ENCODE measurements at places on chromosomes 12 and 14.
A peak's percentile ranks its signal among the peaks of the same experiment; 100 is the strongest.

DNA sequence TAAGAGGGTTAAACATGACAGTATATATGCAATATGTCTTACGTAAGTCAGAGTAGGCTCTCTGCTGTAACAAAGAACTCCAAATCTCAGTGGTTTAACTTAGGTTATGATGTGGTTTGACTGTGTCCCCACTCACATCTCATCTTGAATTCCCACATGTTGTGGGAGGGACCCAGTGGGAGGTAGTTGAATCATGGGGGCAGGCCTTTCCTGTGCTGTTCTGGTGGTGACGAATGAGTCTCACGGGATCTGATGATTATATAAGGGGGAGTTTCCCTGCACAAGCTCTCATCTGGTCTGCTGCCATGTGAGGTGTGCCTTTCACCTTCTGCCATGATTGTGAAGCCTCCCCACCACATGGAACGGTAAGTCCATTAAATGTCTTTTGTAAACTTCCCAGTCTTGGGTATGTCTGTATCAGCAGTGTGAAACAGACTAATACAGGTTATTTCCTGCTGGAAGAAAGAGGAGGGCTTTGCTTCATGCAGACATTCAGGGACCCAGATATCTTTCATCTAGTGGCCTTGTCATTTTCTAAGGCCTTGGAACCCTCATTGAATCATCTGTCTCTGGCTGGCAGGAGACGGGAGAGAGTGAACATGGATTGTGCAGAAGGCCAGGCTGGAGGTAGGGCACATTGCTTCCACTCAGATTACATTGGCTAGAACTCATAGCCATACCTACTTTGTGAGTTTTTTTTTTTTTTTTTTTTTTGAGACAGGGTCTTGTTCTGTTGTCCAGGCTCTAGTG, 96.1 kb downstream of the CRADD start:
- peak; percentile 45 for DNase-seq

DNA sequence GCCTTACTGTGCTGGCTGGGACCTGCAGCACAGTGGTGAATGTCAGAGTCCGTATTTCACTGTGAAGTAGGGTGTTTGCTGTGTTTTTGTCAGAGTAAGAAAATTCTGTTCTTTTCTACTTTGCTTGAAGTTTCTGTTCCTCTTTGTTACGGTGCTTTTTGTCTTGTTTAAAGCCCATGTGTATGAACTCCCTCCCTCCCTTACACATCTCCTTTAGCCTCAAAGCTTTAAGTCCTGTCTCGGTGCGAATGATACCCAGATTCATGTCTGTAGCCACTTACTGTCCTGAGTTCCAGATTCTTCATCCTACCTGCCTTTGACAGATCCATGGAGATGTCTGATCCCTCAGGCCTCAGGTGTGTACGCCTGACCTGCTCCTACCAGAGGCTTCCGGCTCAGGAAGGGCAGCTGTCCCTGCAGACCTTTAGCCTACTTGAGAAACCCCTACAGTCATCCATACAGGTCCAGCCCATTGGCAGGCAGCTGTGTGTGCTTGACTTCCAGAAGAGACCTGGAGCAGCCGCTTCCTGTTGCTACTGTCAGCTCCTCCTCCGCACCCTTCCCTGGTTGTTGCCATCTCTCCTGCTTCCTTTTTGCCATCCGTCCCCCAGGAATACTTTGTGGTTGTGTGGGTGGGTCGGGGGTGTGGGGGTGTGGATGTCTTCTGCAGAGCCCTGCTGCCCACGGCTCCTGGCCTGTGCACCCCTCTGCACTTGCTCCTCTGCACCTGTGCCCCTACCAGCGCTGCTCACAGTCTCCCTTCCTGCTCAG, 72.9 kb downstream of the DDX51 start:
- DNase-seq: no peak

GRCh38 chr14:77565289-77565993, 51.0 kb downstream of the SPTLC2 start:
- no peak for DNase-seq

DNA sequence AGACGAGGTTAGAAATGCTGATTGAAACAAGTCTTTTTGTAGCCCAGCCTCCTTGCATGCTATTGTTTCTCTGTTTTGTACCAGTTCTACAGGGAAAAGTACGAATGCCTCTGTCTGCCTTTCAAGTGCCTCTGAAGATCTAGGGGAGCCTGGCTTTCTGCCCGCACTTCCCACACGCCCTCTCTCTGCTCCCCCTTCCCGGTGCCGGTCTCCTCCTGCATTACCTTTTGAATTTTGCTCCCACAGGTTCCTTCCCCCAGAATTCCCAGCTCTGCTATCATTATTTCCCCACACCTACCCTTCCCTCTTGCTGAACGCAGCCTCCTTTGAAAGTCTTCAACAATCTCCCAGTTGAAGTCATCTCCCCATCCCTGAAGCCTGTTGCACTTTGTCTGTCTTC, 689.7 kb downstream of the BCL11B start:
- no peak for DNase-seq

- DNase-seq: no peak
Measured at GRCh38 chr14:83827383-83827782, 1702.6 kb upstream of the FLRT2 start.

GRCh38 chr12:94750864-94751263, 100.5 kb upstream of the TMCC3 start:
- DNase-seq: no peak

- DNase-seq: no peak
Measured at GRCh38 chr12:30043151-30043847, 259.6 kb upstream of the TMTC1 start.

DNA sequence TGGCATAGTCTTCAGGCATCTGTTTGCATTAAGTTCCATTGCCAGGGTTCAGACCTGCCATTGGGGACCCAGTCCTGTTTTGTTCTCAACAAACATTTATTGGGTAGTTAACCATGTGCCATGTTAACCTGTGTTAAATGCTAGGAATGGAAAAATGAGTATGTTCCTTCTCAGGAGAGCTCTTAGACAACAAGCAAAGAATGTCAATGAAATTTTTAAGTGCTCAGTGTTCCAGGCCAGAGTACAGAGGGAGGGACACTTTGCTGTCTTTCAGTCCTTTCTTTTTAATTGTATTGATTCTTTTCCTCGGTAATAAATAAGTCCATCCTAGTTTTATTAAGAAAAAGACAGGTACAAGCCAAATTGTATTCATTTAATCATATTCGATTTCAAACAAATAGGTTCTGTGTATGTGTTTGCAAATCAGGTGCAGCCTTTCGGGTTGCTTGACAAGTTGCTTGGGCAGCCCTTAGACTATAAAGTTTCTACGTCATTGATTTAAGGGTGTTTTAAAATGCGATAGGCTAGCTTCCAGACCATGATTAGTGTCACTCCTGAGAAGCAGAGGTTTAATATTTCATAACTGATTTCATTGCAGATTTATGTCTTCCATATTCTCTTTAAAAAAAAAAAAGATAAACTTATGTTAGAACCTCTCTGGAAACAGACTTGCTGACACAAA, 123.1 kb downstream of the DERA start:
- DNase-seq: no peak

- no peak for DNase-seq
Measured at GRCh38 chr14:34433957-34434356, 28.1 kb downstream of the SPTSSA start.

- DNase-seq: no peak
Measured at GRCh38 chr14:38500125-38500524, 244.2 kb upstream of the CLEC14A start.

- DNase-seq: no peak
Measured at GRCh38 chr12:28539691-28540323, 349.6 kb downstream of the CCDC91 start.

DNA sequence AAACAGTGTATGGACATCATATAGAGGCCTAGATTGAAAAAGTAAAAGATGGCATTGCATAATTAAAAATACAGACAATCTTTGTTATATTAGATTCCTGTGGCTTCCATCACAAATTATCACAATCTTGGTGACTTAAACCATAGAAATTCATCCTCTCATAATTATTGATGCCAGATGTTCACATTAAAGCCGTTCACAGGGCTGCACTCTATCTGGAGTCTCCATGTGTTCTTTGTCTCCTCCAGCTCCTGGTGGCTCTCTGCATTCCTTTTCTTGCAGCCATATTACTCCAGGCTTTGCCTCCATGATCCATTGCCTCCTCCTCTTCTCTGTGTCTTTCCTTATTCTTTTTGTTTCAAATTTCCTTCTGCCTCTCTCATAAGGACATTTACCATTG, 875.7 kb upstream of the USP15 start:
- DNase-seq: no peak

DNA sequence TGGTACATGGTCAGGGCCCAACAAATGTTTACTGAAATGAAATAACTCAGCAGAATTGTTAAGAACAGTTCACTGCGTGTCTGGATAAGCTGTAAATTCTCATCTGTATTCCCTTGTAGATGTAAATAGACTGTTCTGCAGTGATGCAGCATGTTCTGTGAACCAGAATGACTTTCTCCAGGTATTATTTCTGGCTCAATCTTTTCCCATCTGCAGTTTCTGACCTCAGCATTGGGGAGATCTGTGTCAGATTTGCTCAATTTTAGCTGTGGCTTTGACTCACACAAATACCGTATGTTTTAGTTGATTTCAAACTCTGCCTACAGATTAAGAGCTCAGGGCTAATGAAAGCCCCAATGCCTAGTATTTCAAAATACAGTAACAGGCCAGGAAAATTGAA, 49.2 kb upstream of the DICER1 start:
- no peak for DNase-seq

- DNase-seq: no peak
Measured at GRCh38 chr12:104407922-104408321, 48.8 kb upstream of the CHST11 start.

GRCh38 chr12:22543246-22544037, 900 bp downstream of the C2CD5 start:
- peak; percentile 57 for DNase-seq

- DNase-seq: no peak
Measured at GRCh38 chr14:45377166-45377565, 124.2 kb upstream of the MIS18BP1 start.

DNA sequence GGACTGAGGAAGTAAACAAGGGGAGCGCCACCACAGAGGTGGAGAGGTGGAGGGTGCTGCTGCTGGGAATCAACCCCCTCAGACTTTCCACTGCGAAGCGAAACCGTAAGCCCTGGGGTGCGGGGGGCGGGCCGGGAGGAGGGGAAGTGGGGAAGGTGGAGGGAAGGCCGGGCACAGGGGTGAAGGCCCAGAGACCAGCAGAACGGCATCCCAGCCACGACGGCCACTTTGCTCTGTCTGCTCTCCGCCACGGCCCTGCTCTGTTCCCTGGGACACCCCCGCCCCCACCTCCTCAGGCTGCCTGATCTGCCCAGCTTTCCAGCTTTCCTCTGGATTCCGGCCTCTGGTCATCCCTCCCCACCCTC, at the start of gene LAG3:
Gene LAG3 (plus strand): TSS at position 190 of the 365 bp plus-strand sequence. CDS start 333 bp downstream, outside the sequence.
- DNase-seq: peak; percentile 62

DNA sequence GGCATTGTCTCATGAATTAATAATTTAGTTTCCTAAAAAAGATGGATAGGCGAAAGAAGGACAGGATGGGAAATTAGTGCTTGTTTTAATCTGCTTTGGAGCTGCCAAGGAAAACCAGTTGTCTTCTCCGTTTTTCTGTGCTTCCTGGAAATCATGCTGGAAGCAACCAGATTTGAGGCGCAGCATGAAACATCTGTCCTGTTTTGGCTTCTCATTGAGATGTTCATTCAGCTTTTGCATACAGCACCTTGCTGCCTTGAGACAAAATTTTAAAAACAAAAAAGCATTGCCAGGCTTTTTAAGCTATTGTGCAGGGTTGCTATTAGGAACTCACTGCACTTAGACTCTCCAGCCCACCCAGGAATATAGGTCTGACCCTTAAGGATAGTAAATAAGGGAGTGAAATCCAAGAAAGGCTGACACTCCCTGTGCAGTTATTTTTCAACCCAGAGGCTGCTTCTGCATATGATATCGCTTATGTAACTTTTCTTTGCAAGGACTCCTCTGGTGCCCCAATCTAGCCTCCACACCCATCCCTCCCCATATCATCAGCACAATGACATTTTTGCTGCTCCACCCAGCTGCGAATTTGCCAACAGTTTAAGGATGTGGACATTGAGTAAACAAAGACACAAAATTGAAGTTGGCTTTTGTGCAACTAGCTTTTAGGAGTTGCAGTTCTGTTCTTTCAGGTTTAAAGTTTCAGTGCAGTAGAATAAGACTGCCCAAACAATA, 46.9 kb upstream of the MDM1 start:
- DNase-seq: no peak

DNA sequence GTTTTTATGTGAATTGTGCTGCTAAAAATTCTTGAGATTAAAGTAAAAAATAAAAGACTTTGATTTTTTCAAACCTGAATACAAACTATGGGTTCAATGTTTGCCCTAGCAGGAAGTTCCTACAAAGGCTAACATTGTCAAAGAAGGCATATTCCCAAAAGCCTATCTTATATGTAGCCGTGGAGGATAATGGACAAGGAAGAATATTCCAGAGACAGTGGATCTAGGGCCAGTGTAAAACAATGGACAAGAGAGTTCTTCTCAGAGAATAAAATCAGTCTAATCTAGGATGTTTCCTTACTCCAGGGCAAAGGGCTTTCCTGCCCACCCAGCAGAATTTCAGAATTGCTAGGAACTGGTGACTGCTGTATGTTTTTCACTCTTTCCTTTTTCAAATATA, 359.2 kb upstream of the ATP2B1 start:
- DNase-seq: no peak

DNA sequence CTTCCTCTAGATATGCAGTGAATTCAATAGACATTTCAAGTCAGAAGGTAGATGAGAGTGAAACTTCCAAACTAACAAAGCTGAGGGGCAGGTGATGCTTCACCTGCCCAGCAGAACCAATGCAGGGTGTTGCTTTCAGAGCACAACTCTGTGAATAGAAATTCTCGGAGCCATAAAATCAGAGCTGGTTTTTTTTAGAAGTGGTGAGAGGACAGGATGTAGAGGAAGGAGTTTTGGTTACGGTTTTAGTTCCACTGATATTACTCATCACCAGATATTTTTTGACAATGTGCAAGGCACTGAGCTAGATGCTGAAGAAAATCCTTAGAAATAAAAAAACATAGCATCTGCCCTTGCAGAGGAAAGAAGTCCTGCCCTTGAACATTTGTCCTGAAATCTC, 62.2 kb downstream of the BMP4 start:
- DNase-seq: no peak

GRCh38 chr12:42296503-42297109, 29.3 kb downstream of the ZCRB1 start:
- peak; percentile 24 for DNase-seq

DNA sequence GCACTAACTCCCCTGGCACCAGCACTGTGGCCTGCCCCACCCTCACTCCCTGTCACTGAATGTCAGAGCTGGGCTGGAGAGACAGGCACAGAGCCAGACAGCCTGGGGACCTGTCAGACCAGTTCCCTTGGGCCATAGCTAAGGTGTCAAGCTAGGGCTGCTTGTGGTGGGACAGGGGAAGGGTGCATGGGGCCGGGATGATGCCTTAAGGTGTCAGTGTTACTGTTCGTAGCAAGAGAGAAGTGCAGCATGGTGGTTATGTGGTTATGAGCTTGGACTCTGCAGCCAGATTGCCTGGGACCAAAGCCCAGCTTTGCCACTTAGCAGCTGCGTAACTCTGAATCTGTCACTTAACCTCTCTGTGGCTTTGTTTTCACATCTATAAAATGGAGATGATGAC, 3.8 kb downstream of the RAPGEF3 start:
- no peak for DNase-seq

DNA sequence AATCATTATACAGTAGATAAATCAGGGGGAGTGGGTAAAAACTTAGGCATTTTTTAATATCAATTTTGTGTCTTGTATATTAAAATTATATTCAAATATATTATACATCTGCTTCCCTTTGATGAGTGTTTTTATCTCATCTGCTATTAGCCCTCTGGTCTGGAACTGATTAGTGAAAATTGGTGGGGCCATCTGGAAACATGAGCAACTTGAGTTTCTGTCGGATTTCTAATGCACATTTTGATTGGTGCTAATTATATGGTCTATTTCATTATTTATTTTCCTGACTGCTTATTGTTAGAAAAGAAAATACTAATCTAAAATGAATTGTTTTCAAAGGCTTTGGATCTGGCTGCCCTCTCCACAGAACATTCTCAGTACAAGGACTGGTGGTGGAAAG, 28.2 kb downstream of the TTC8 start:
- no peak for DNase-seq
